ENCODE measurements at places on chromosomes 12 and 14.

DNA sequence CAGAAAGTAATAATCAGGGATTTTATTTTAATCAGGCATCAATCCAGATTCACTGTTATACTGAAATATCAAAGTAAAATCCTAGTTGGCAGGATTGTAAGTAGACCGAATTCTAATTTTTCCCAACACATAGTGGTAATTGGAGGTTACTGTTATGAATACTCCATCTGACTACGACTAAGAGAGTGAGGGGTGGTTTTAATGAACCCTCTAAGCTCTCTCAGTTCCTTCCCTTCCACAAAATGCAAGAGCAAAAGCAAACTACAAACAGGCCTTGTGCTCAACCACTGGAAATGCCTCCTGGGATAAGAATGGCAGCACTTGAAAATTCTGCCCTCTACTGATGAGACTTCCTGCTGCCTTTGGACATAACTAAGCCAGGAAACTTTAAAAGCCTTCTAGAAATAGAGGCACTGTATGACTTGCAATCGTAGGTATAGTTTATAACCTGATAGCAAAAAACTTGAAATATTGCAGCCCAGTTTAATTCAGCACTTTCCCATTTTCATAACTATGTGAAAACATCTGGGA lies 184.8 kb downstream of the SLC16A7 start:
- no peak for DNase-seq

GRCh38 chr12:81958406-81958805 lies 199.3 kb upstream of the PPFIA2 start:
- DNase-seq = no peak

GRCh38 chr12:120830966-120831365 lies 73.2 kb downstream of the SPPL3 start:
- DNase-seq = no peak

DNA sequence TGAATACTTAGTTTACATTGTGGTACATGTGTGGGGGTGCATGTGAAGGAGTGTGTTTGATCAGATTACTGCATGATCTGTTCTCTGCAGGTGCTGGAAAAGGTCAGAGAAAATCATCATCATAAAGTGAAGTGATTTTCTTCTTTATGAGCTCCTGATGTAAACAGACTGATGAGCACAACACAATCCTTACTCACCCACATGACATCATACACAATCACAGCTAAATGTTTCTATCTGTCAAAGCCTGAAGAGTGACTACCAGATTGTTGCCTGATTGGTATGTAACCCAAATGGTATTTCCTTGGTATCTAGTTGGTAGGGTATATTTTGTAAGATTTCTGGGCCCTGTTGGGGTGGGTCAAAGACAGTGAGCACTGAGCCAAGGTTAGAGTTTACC lies 270.8 kb downstream of the FOXG1 start:
- DNase-seq = no peak

GRCh38 chr14:89629383-89629782 lies 212.3 kb upstream of the FOXN3 start:
- no peak for DNase-seq

DNA sequence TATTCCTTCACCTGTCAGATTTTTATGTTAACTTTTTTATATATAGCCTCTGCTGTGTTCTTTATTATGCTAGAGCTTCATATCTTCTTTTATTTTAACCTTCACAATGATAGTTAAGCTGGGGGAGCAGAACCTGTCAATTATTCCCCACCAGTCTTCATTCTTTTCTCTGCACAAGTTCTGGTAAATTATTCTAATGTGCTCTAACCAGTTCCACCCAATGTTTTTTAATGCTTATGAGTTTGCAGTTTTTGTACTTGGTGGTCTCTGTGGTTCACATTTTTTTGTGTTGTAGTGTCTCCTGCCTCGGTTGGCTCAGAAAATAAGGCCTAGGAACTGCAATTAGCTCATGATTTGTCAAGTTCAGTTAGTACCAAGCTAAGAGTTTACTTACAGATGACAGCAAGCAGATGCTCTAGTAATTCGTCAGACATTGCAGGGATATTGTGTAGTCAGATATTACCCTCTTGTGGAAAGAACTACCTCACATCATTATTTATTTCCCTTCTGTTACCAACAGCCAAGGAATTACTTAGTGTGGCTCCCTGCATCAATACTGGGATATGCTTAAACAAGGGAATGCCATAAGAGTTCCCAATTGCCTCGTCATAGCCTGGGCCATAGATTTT lies 14.5 kb downstream of the DYRK2 start:
- no peak for DNase-seq

DNA sequence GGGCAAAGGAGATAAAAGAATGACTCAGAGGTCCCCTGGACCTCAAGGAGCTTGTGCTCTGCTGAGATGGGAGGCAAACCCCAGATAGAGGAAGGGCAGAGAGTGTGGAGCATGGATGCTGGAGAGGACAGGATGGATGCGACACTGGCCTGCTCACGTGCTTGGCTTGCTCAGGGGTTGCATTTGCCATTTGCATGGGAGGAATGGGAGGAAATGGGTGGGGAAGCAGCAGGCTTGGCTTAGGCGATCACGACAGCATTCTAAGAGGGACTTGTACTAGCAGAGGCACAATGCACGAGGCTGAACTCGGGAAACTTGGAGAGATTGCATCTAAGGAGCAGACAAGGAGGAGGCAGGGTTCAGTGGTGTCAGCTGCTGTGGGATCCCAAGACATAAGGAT lies 19.8 kb downstream of the CD9 start:
- DNase-seq = no peak

GRCh38 chr14:92164958-92165357 lies 43.2 kb downstream of the CPSF2 start:
- DNase-seq = no peak

DNA sequence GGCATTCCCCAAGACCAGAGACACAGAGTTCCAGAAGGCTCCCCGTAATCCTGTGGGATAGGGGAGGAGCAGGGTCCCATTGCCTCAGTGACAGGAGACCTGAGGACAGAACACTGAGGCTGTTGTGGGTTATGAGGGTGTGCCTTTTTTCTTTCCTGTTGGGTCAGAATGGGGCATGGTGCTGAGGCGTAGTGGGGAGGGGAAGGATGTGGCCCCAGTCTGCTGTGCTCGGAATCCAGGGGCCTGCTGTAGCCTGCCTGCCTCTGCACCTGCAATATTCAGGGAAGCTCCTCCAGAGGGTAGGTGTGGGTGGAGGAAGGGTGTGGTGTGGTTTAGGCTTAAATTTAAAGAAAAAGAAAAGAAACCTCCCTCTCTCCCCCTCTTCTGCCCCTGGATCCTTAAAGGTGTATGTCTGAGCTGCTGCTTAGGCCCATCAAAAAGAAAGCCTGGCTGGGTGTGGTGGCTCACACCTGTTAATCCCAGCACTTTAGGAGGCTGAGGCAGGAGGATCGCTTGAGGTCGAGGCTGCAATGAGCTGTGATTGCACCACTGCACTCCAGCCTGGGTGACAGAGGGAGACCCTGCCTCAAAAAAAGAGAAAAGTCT lies 18.7 kb downstream of the PLEKHG3 start:
- DNase-seq = no peak

DNA sequence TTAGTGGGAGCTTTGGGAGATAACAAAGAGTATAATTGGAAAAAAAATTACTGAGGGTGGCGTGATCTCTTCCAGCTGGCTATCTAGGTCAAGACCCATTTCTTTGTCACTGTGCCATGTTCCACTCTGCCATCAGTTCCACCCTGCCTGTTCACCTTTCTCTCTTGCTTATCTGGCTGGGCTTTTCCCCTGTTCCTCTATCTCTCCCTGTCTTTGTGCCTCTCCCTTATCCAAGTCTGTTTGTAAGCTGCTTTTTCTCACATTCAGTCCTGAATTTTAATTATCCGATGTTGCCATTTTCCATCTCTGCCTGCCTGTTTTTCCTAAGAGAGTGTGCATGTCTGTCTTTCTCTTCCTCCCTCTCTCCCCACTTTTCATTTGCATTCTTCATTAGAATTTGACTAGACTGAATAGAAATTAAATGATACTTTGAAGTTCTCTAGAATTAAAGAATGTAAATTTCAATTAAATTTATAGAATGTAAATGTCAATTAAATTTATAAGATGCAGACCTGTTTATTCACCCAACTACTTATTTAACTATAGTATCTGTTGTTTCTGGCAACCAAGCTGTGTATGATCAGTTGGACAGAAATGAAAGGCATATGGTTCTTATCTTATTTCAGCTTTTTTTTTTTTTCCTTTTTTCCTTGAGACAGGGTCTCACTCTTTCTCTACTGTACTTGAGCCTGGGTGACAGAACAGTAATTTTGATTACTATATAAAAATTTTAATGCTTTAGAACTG lies 40.9 kb upstream of the A2ML1 start:
- no peak for DNase-seq

DNA sequence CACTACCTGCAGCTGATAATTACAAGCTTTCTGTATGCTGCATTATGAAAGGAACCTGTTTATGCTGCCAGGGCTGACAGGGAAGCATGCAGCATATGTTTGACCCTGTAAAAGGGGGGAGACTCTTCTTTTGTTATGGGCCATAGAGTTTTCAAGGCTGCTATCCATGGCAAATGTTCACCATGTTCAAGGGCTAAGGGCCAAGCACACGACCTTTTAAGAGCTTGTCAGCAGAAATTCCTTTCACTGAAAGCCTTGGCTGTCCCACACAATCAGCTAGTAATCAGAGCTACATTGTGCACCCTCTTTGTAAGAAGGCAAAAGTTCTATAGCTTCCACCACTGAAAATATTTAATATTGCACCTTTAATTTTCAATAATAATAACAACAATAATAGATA lies 74.2 kb upstream of the MBIP start:
- DNase-seq = no peak

- no peak for DNase-seq
These were observed 31.8 kb downstream of the MAX start for GRCh38 chr14:65070471-65070976.

DNA sequence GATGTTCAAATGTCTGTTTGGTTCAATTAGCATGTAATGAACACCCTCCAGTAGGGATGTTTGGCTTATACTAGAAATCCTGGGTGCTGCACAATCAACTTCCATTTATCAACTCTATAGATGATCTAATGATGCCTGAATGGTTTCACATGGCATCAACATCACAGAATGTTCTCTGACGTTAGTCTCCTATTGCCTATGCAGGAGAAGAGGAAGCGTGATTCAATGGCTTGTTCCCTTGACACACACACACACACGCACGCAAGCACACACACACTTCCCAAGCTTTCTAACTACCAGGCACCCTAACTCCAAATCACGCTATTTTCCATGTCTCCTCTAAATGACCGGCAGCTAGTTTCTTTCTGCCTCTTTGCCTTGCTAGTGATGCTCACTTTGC lies 49.3 kb downstream of the PKP2 start:
- DNase-seq = no peak

DNA sequence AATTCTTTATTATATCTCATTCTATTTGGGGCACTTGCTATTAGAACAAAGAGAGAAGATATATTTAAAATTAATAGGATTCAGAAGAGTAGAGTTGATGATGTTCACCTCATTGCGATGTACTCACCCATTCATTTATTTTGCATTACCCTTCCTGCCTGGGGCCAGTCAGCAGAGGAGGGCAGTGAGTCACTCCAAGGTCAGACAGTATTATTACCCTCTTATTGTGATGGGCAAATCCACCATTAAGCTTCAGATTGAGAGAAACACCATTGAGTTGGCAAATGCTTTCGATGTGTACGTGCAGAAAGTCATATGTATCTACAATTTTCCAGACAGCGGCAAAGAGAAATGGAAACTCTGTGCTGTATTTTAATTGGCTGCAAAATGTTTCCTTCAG lies 134.2 kb downstream of the BICD1 start:
- DNase-seq = no peak

GRCh38 chr14:54443981-54444380 lies 2.8 kb upstream of the CNIH1 start:
- no peak for DNase-seq

GRCh38 chr14:66288511-66288910 lies 197.7 kb upstream of the CCDC196 start:
- no peak for DNase-seq

DNA sequence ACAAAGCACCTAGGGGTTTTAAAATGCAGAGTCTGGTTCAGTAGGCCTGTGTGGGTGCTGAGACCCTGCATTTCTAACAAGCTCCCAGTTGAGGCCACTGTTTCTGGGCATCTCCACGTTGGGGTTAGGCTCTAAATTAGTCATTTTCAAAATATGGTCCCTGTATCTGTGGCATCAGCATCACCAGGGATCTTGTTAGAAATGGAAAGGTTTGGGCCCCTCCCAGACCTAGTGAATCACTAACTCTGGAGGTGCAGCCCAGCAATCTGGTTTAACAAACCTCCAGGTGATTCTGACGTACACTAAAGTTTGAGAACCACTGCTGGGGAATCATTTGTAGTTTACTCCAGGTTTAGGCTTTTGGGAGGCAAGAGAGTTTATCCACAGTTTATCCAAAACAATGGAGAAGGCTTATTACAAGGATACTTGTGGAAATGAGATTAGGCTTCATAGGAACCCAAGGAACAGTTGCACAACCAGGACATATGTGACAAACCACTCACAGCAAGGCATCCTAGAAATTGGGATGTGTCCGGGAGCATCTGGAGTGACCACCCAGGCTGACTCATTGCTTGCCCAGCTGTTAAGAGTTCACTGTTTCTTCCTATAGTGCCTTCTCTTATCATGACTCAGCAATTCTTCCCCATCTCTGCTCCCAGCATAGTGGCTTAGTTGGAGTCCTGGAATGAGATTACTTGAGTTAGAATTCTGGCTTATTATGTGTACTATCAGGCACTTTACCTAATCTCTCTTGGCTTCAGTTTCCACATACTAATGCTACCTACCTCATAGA lies 71.6 kb upstream of the STXBP6 start:
- DNase-seq = no peak

GRCh38 chr14:51792809-51793208 lies 67.6 kb upstream of the GNG2 start:
- no peak for DNase-seq

DNA sequence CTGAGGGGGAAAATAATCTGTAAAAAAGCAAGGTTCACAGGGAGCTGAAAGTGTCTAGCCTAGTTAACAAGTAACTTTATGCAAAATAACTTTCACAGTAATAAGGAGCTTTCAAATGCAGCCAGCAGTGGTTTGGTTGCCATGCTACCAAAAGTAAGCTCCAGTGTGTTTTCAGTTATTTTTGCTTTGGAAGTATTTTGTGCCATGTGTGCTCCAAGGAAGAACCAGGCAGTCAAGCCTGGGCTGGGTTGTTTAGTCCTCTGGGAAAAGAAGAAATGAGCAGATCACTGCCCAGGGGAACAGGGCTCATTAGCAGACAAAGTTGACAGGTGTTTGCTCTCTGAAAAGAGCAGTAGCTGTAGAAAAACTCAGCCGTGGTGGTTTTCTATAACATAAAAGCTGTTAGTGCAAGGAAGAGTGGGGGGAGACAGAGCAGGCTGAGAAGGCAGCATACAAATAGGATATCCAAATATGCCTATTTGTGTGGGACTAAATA lies 92.8 kb upstream of the TMTC2 start:
- DNase-seq = no peak

GRCh38 chr12:7008864-7009263 lies 9.4 kb downstream of the LPCAT3 start:
- DNase-seq = no peak

Measured in right lobe of liver (tissue), 6 donors.